Testis (tissue), 5 donors: ENCODE measurements at places on chromosomes 5 and 9.

GRCh38 chr9:720239-720881, 121.1 kb upstream of the DMRT1 start:
- DNase-seq = no peak

- DNase-seq = no peak
These were observed 51.1 kb downstream of the C9orf50 start for GRCh38 chr9:129569502-129570449.

- DNase-seq = no peak
These were observed 28.9 kb downstream of the PLPP7 start for GRCh38 chr9:131318231-131319085.

GRCh38 chr5:61319388-61320146, 12.5 kb upstream of the ZSWIM6 start:
- peak; percentile 57 for DNase-seq

DNA sequence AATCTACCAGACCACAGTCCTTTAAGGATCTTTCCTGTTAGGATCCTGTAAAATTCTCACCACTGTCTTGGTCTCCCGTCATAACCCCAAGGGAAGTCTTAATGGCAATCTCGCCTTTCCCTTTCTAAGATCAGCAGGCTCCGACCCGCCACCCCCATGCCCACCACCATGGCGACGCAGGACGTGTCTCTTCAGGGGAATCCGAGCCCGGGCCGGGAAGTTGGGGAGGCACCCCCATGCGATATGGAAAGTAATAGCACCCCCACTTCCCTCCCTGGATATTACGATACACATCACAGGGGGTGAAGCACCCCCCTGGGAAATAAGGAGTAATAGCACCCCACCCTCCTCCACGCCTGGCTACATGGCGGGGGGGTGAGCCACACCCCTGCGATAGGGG, 8.3 kb upstream of the STK32A start:
- DNase-seq = no peak
